Urinary bladder (tissue), 4 donors: ENCODE measurements at places on chromosomes 12 and 14. TPM values are rescaled to one million over a fixed set of nuclear protein-coding genes. Genes with fewer than 3 reads are reported as not detected.

The REP15 gene
- 0.84 TPM for polyA plus RNA-seq

The JAG2 gene
- 22.4 TPM for polyA plus RNA-seq

The HRK gene
- polyA plus RNA-seq: 0.05 TPM

The BATF gene
- polyA plus RNA-seq: 8.9 TPM

The ACOT6 gene
- polyA plus RNA-seq: not detected

The GALNT16 gene
- polyA plus RNA-seq: 3.7 TPM

The KCNK13 gene
- polyA plus RNA-seq: 0.19 TPM

The DNAI7 gene
- 0.79 TPM for polyA plus RNA-seq

The KRT3 gene
- not detected for polyA plus RNA-seq

The RD3L gene
- 0.57 TPM for polyA plus RNA-seq

The CCDC38 gene
- polyA plus RNA-seq: 0.03 TPM

The ZFYVE26 gene
- polyA plus RNA-seq: 7.6 TPM

The OTX2 gene
- polyA plus RNA-seq: not detected

The SLC17A8 gene
- polyA plus RNA-seq: 0.05 TPM

The FITM1 gene
- polyA plus RNA-seq: 0.81 TPM

The LALBA gene
- not detected for polyA plus RNA-seq

The BCL7A gene
- 9.1 TPM for polyA plus RNA-seq

The CLEC6A gene
- not detected for polyA plus RNA-seq

The TAS2R13 gene
- not detected for polyA plus RNA-seq

The KCNH5 gene
- polyA plus RNA-seq: 0.10 TPM

The GLIPR1L1 gene
- not detected for polyA plus RNA-seq

The FZD10 gene
- polyA plus RNA-seq: 4.3 TPM

The TTC6 gene
- polyA plus RNA-seq: 0.34 TPM

The VPS29 gene
- polyA plus RNA-seq: 158 TPM

The TEX52 gene
- polyA plus RNA-seq: not detected

The SERPINA10 gene
- polyA plus RNA-seq: 0.10 TPM

The TCTN2 gene
- 7.8 TPM for polyA plus RNA-seq

The CDK17 gene
- 16.7 TPM for polyA plus RNA-seq

The TAS2R10 gene
- not detected for polyA plus RNA-seq

The CFAP251 gene
- 0.52 TPM for polyA plus RNA-seq

The ZNF891 gene
- polyA plus RNA-seq: 0.90 TPM

The SLC6A15 gene
- polyA plus RNA-seq: 0.22 TPM

The INHBE gene
- 0.09 TPM for polyA plus RNA-seq
